Activated CD8-positive, alpha-beta T cell treated with anti-CD3 and anti-CD28 coated beads, Interleukin-2, amount 10 ng/mL, durations not matched to agents 7 days and 5 days (primary cell): ENCODE measurements at places on chromosomes 7 and 10. TPM values are rescaled to one million over a fixed set of nuclear protein-coding genes. Genes with fewer than 3 reads are reported as not detected.

The ADIRF gene
- total RNA-seq = not detected

The DRGX gene
- not detected for total RNA-seq

The HOXA5 gene
- total RNA-seq = not detected

The HEPACAM2 gene
- total RNA-seq = not detected

The OIT3 gene
- not detected for total RNA-seq

The CACNB2 gene
- not detected for total RNA-seq
